CD8-positive, alpha-beta memory T cell (primary cell): ENCODE measurements at places on chromosomes 6 and 20. TPM values are rescaled to one million over a fixed set of nuclear protein-coding genes. Genes with fewer than 3 reads are reported as not detected.

- no peak for DNase-seq
- H3K4me3 ChIP-seq = no peak overlapping the region
- H3K27me3 ChIP-seq = no peaks in the 10 kb centered on the region
- no peak overlapping the region for H3K27ac ChIP-seq
- H3K36me3 ChIP-seq = no peaks in the 10 kb centered on the region
Measured at GRCh38 chr6:56934876-56935275, 20.0 kb upstream of the BEND6 start.

DNA sequence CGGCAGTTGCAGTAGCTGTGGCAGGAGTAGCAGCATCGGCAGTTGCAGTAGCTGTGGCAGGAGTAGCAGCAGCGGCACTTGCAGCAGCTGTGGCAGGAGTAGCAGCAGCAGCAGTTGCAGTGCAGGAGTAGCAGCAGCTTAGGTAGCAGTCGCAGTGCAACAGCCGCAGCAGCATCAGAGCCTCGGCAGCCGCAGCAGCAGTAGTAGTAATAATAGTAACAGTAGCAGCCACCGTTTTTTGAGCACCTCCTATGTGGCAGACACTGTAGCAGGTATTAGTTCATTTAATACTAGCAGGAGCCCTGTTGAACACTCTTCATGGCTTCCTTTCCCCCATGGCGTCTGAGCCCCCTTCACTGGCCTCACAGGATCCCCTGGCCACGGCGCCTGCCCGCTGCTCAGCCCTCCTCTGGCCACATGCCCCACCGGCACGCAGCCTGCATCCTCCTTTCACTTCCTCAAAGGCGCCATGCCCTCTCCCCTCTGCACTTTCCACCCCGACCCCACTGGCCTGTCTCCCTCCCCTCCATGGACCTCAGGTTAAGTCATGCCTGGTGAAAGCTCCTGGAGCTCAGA lies 19.1 kb upstream of the IRF4 start:
- DNase-seq = no peak
- no peak overlapping the region for H3K4me3 ChIP-seq
- H3K4me1 ChIP-seq = no peaks in the 10 kb centered on the region
- no peaks in the 10 kb centered on the region for H3K36me3 ChIP-seq
- no peaks in the 10 kb centered on the region for H3K27me3 ChIP-seq
- H3K27ac ChIP-seq = no peak overlapping the region

DNA sequence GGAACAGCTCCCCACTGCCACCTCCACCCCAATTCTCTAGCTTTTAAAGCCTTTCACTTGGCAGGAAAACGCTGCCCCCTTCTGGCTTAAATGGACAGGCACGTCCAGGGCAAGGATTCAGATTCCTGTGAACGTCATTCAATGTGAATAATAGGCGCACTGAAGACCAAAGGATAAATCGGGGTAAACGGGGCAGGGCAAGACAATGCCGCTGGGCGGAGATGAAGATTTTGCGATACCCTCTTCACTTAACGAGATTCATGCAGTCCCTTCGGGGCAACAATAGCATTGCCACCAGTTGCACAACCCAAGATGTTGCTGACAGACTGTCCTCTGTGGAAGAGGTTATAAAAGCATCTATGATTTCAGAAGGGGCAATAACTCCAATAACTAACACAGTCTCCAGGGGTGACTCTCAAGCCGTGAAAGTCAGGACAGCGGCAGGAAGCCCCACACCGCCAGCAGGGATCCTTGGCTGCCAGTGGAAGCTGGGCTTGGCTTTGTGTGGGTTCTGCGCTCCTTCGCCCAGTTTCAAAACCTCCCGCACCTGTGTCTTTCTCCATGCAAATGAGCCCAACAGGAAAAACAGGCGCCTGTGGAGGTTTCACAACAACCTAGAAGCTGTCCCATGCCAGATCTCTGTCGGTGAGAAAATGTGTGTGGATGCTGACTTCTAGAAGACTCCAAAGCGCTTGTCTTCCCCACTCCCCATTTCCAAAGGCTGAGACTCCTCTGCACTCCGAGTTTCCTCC lies 291.8 kb downstream of the BMP7 start:
- H3K4me1 ChIP-seq = no peaks in the 10 kb centered on the region
- no peak overlapping the region for H3K27ac ChIP-seq
- H3K27me3 ChIP-seq = peaks cover 5% of the 10 kb centered on the region
- no peak overlapping the region for H3K4me3 ChIP-seq
- H3K36me3 ChIP-seq = no peaks in the 10 kb centered on the region

DNA sequence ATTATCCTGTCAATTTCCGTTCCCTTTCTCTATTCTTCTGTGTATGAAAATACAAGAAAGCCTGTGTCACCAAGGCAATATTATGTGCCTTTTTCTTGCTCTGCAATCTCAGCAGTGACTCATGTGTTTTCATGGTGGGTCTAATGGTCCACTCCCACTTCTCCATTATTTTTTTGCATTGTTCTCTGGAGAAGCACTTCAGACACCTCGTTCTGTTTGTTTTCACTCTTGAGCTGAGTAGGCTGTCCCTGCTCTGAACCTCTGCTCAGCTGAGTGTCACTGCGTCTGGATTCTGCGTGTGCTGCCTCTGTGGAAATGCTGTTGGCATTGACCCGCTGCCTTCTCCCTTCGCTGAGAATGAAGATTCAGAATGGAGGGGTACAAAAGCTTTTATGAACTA lies 230.6 kb downstream of the TMEM242 start:
- H3K27me3 ChIP-seq = no peaks in the 10 kb centered on the region
- no peak overlapping the region for H3K27ac ChIP-seq
- no peak for DNase-seq

DNA sequence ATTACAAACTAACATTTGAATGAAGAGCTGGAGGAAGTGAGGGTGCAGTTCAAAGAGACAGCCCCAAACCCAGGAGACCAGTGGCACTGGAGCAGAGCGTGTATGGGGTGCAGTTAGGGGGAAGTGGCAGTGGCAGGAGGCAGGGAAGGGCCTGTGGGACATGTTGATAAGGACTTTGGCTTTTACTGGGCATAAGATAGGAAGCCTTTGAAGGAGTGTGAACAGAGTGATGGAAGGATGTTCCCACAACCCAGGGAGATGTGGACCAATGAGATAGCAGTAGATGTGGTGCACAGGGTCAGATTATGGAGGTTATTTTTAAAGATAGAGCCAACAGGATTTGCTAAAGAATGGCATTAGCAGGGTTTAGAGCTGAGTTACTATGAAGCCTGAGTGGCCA lies 56.4 kb downstream of the AIG1 start:
- no peaks in the 10 kb centered on the region for H3K4me1 ChIP-seq
- no peak overlapping the region for H3K4me3 ChIP-seq
- H3K27ac ChIP-seq = no peak overlapping the region
- H3K27me3 ChIP-seq = no peaks in the 10 kb centered on the region
- DNase-seq = no peak

GRCh38 chr6:107490566-107491137 lies 735 bp downstream of the SOBP start:
- no peak for DNase-seq
- H3K36me3 ChIP-seq = no peaks in the 10 kb centered on the region
- no peak overlapping the region for H3K27ac ChIP-seq
- H3K4me1 ChIP-seq = peaks cover 26% of the 10 kb centered on the region
- peaks cover 56% of the 10 kb centered on the region for H3K27me3 ChIP-seq

GRCh38 chr6:20875369-20875963 lies 341.2 kb downstream of the CDKAL1 start:
- no peaks in the 10 kb centered on the region for H3K27me3 ChIP-seq
- H3K36me3 ChIP-seq = no peaks in the 10 kb centered on the region
- no peak overlapping the region for H3K27ac ChIP-seq
- no peak overlapping the region for H3K4me3 ChIP-seq

DNA sequence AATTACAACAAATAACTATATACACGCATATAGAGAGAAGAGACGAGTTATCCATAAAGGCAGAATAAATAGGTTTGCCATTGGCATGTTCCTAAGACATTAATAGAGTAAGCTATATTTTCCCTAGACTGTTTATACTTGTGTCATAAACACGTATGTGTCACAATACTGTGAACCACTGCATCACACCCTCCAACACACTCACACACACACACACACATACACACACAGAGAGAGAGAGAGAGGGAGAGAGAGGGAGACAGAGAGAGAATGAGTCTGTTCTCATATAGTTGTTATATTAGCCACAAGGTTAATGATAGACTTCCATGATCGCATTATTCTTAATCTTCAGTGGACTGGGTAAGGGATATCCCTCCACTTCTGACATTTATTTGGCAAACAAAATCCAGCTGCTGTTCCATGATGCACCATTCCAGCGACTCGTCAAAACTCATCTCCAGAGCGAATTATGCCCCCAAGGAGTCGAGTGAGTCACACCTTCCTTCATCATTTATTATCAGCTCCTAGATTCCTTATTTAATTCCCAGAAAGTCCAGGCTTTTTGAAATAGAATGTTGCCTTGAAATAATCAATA lies 82.8 kb upstream of the HIVEP1 start:
- DNase-seq = no peak
- no peak overlapping the region for H3K4me3 ChIP-seq
- no peaks in the 10 kb centered on the region for H3K36me3 ChIP-seq
- no peaks in the 10 kb centered on the region for H3K4me1 ChIP-seq

GRCh38 chr6:75892384-75892783 lies 143.3 kb downstream of the MYO6 start:
- H3K27ac ChIP-seq = no peak overlapping the region
- no peaks in the 10 kb centered on the region for H3K27me3 ChIP-seq
- H3K36me3 ChIP-seq = no peaks in the 10 kb centered on the region
- no peak for DNase-seq
- no peaks in the 10 kb centered on the region for H3K4me1 ChIP-seq

RSPH9 gene
- total RNA-seq = not detected

ZNF512B gene
- 11.5 TPM for total RNA-seq

DEFB129 gene
- total RNA-seq = not detected

TBXT gene
- not detected for total RNA-seq

PTPN1 gene
- 67.3 TPM for total RNA-seq

PPIL6 gene
- 0.13 TPM for total RNA-seq

GJA10 gene
- not detected for total RNA-seq
